A172 (cell line): ENCODE measurements at places on chromosomes 11 and 22. TPM values are rescaled to one million over a fixed set of nuclear protein-coding genes. Genes with fewer than 3 reads are reported as not detected.

Gene SORL1
- total RNA-seq = 1.7 and 2.1 TPM in 2 replicates

Gene PPFIA1
- total RNA-seq = 51.5 and 65.9 TPM in 2 replicates

Gene YPEL1
- 0.67 and 2.7 TPM in 2 replicates for total RNA-seq

DNA sequence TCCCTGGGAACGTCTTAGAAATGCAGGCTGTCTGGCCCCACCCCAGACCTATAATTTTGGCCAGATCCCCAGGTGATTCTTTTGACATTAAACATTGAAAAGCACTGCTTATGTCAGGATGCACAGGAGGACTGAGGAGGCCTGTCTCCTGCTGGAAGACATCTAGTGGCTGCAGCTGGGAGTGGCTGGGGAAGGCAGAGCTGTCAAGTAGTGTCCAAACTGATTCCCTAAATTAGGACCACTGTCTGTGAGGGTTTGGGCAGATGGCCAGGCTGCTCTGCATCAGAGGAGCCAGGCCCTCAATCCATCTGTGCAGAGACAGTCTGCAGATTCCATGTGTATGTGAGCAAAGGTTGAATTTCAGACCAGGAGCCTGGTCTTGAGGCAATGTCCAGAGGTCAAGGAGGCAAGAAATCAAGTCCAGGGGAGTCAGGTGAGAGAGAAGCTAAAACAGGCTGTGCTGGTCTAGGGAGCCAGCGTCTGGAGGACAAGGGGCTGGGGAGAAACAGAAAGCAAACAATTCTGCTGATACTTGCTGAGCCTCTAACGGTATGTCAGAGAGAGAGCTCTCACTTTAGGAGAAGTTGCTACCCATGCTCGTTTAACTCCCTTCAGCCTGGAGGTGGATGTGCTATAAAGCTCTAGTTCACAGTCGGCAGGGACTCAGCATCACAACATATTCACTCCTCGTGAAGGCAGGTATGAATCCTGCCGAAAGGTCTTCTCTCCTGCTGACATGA is 15.3 kb upstream of the SYTL2 start:
- peak; percentile 39 for DNase-seq

DNA sequence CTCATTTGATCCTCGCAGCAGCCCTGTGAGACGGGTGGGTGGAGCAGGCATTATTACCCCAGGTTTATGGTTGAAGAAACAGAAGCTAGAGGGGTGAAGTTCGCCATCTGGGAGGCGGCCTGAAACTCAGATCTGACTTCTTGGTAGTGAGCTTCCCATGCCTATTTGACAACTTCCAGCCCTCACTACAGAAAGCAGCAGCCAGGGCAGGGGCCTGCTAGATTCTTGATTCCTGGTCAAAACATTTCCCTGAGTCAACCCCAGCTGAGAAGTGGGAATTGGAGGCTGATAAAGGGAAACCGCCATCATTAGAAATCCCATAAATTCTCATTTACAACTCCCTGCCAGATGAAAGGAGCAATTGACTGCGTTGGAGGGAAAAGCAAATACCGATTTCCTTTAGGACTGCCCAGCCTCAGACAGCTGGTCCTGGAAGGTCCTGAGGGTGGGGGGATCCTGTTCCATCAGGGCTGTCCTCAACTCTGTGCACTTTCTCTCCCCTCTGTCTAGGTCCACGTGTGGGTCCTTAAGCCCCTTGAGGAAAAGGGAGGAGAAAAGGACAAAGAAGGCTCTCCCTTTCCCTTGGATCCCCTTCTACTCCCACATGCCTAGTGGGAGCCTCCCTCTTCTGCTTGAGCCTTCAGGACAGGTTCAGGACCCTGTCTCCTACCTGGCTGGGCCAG is 10.2 kb upstream of the NECTIN1 start:
- no peak for DNase-seq

DNA sequence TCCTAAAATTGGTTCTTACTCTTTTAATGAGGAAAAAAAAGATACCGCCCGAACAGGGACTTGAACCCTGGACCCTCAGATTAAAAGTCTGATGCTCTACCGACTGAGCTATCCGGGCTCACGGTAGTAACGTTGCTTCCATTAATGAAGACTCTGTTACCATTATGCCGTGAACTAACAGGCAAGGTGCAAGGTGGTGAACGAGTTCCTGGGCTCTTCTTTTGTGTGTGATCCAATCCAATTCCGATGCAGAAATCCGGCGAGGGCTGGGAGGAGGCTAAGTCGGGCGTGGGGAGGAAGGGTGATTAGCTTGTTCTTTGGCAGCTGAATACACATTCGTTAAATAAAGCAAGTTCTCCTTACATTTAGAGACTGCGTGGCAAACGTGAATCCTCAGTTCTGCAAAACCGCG is 49.0 kb downstream of the OR4D9 start:
- DNase-seq = peak; percentile 83

Gene DNAJB7
- not detected in 2 replicates for total RNA-seq

DNA sequence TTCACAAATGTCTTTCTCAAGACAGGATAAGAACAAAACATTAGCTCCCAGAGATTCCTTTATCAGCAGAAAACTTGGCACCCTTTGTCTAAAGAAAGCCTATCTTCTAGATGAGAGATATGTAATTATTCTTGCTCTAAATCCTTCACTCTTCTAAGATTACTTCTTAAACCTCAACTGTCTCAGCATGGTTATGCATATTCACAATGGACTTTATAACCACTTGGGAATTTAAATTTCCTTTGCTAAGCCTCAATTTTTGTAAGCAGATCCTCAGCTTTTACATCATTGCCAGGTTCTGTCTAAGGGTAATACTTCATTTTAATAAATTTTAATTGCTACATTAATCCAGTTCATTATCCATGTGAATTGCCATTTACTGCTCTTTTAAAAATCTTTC is 433.6 kb upstream of the DDI1 start:
- no peak for DNase-seq
